ENCODE measurements at places on chromosomes 1 and 21.

- DNase-seq = peak; percentile 8
These were observed 185.2 kb downstream of the FAF1 start for GRCh38 chr1:50774759-50775351.

GRCh38 chr1:14715802-14716201 is 117.3 kb downstream of the KAZN start:
- DNase-seq = no peak

GRCh38 chr1:233641029-233641428 is 27.1 kb downstream of the KCNK1 start:
- no peak for DNase-seq

DNA sequence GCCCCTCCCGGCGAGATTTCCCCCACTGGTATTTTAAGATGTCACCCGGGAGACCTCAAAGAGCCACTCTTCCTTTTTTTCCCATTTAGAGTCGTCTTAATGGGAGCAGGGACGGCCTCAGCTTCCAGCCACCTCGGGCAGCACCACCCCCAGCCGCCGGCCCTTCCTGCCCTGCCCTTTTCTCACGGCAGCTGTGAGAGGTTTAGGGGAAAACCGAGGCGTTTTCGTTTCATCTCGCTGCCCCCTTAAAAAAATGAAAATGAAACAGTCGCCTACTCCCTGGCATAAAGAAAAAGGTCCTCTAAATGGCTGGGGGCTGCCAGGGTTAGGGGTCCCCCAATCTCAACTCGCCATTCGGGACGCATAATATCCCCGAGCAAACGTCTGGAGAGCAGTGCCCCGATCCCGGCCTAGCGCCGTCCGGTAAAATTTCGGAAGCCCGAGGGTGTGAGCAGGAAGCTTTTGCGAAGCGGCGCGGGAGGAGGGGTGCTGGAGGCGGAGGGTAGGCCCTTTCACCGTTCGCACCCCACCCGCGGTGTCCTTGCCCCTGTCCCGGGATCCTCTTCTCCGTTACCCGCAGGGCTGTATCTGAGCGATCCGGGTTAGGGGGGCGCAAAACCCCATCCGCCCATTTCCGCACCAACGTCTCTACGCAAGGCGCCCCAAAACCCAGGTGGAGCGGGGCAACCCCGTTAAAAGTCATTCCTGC is 1.2 kb downstream of the RUNX3 start:
- DNase-seq = peak; percentile 77

- DNase-seq = no peak
These were observed 587.1 kb downstream of the LMO4 start for GRCh38 chr1:87915771-87916170.

- peak; percentile 77 for DNase-seq
These were observed 42.5 kb upstream of the TMEM125 start for GRCh38 chr1:43227143-43227764.

DNA sequence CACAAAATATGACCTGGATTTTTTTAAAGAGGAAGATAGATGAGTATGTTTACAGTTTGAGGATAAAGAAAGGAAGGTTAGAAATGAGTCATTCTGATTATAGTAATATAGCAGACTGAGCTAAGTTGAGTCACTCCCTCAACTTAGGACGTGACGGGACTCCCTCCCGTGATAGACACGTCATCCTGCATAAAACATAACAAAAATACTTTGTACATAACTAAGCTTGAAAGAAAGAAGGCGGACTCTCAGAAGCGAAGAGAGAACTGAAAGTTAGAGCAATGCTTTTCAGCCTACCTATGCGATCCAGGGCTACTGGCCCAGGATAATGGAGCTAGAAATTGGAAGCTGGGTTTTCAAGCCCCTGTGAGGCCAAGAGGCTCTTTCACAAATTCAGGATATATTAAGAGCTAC is 53.0 kb upstream of the DESI2 start:
- no peak for DNase-seq

DNA sequence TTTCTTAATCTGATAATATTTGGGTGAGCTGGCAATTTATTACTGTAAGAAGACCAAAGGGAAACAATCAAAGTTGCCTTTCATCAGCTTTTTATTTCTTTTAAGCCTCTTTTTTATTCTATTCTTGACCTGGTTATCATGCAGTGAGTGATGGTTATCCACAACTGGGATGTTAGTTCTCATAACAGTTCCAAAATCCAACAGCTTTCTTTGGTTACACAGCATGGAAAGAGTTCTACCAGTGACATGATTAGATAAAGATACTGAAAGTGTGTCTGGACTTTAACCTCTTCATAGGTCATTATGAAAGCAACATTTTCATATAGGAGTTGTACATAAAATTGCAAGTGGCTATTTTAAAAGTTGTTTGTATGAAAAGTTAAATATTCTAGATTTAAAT is 163.0 kb downstream of the SYT2 start:
- no peak for DNase-seq

GRCh38 chr21:42237577-42237976 is 18.6 kb downstream of the ABCG1 start:
- DNase-seq = peak; percentile 31

DNA sequence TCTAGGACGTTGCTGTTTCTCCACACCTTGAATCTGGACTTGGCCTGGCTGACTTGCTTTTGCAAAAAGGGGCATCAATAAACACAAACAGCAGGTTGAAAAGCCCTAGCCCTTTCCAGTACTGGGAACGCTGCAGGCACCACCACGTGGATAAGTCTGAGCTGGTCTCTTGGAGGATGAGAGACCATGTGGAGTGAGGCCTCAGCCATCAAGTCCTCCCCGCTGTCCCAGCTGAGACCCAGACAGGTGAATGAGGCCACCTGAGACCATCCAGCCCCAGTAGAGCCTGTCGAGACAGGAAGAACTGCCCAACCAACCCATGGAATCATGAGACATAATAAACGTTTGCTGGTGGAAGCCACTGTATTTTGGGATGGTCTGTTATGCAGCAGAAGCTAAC is 688.7 kb downstream of the PTPRU start:
- DNase-seq = no peak

DNA sequence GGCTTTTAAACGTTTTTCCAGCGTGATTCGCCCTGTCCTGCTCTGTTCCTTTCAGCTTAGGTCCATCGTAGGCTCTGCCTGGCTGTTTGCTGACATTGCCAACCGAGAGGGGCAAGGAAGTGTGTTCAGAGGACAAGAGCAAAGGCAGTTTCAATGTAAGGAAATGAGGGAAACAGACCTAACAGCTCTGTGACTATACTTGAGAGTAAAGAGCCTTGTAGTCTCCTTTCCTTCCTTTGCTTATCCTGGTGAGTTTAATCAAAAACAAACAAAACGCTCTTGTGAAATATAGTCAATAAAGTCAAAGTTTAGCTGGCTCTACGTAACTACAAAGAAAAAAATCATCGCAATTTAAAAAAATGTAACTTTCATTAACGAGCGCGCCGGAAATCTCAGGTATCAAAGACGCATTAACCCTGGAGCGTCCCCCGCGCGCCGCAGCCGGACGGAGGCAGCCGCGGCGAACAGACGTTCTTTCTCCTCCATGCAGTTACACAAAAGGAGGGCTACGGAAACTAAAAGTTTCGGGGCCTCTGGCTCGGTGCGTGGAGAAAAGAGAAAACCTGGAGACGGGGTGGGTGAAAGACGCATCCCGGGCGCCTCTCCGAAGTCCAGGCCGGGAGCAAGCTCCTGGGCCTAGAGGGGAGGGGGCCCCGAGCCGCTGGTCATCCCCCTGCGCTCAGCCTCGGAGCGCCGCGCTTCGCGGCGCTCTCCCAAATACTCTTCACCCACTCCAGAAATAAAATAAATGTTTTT is 617 bp upstream of the ADGRL2 start:
- DNase-seq = no peak

- no peak for DNase-seq
These were observed 96.8 kb downstream of the TNR start for GRCh38 chr1:175646439-175647209.

GRCh38 chr1:108016451-108016920 is 51.5 kb upstream of the VAV3 start:
- DNase-seq = no peak

GRCh38 chr1:207510444-207510843 is 14.5 kb downstream of the CR1 start:
- no peak for DNase-seq

DNA sequence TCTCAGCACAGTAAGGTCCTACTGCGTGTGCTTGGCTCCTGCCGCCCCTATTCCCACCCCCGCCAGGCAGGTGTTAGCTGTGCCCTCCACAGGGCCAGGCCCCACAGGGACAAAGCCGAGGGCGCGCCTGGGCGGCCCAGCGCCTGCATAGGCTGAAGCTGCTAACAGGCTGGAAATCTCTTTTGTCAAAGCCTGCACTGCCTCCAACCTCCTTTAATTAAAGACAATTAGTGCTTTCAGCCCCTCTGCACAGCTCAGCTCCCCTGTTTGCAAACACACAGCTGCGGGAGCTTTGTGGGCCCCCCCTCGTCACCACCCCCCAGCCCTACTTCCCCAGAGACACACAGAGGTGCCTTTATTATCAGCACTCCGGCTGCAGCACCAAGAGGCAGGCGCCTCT is 95.9 kb downstream of the EPHB2 start:
- DNase-seq = no peak

GRCh38 chr1:202158810-202159533 is 1.4 kb downstream of the PTPN7 start:
- DNase-seq = no peak

- peak; percentile 100 for DNase-seq
These were observed 247 bp upstream of the DOP1B start for GRCh38 chr21:36156339-36156814.

GRCh38 chr21:35119501-35120047 is 70.5 kb upstream of the RUNX1 start:
- no peak for DNase-seq

- DNase-seq = no peak
These were observed 40.7 kb downstream of the AGO3 start for GRCh38 chr1:35971601-35972000.

DNA sequence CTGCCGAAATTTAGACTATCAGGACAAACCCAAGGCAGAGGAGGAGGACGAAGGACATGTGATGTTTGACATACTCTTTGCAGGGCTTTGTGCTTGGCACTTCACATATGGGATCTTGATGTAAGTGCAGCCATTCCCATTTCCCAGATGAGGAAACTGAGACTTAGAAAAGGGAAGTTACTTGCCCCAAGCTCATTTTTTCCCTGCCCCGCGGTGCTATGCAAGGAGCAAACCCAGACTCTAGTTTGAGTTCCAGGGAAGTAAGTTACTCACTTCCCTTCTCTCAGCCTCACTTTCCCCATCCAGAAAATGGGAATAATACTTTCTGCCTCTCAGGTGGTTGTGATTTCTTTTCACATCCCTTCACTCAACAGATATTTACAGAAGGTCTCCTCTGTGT is 4.5 kb upstream of the FOXO6 start:
- DNase-seq = no peak

DNA sequence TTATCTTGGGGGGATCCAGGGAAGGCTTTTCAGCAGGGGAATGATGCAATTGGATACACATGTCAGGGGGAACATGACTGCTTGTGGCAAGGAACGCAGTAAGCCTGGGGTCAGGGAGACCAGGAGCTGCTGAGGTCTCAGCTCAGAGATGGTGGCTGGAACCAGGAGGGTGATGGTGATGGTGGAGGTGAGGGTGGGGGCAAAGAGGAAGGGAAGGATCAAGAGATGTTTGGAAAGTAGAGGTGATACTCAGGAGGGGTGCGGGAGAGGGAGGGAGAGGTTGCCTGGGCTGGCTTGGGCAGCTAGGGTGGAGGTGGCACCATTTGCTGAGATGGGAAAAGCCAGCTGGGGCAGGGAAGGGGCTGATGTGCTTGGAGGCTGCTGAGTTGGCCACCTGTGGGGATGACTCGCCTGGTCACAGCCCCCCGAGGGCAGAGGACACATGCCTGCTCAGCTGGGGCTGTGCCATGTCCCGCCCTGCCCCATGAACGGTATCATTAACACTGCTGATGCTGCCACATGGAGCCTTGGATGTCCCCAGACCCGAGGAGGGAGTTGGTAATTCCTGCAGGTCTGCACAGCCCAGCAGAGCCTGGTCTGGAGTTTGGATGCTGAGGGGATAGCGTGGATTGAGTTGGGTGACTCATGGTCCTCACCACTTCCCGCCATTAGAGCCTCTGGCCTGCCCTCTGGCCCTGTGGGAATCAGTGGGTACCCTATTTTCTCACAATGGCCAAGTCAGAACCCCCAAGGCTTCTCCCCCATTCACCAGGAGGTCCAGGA is 6.3 kb upstream of the PADI1 start:
- DNase-seq = no peak

GRCh38 chr1:96487394-96487793 is 234.2 kb upstream of the PTBP2 start:
- no peak for DNase-seq

DNA sequence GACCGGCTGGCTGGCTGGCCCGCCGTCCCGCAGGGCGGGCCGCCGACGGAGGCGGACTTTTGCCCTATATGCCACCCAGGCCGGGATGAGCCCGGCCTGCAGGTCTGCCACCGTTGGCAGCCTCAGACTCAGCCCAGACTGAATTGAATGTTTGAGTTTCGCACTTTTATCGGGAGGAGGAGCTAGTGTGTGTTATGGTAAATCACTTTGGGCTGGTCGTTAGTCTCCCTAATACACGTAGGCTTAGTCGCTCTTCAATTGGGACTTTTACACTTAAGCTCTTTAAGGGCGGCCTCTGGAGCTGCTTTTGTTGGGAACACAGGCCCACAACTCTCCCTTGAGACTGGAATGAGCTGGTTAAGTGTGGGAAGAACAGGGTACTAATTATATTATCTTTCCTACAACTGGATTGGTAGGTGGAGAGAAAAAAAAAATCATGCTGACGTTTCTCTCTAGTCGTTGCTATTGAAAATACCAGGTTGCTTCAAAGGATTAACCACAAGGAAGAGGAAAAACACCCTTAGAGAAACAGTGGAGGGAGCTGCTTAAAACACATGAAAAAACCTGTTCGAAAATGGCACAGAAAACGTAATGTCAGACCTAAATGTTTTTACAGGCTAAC is 1.4 kb upstream of the IRF2BP2 start:
- peak; percentile 70 for DNase-seq

GRCh38 chr1:86149591-86149990 is 7.0 kb downstream of the COL24A1 start:
- no peak for DNase-seq

DNA sequence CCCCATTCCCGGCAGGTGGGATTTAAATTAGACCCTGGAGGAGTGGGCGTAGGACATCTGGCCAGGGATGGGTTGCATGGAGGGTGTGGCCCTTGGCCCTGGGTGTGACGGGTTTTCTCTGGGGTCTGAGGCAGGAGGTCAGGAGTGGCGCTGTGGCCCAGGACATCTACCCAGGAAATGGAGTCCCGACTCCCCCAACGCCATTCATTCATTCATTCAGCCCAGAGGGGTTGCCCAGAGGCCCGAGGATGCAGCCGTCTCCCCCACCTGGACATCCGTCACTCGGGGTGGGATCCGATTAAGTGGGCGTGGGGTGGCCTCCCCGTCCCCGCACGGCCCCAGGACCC is 663 bp downstream of the ATP13A2 start:
- DNase-seq = no peak

DNA sequence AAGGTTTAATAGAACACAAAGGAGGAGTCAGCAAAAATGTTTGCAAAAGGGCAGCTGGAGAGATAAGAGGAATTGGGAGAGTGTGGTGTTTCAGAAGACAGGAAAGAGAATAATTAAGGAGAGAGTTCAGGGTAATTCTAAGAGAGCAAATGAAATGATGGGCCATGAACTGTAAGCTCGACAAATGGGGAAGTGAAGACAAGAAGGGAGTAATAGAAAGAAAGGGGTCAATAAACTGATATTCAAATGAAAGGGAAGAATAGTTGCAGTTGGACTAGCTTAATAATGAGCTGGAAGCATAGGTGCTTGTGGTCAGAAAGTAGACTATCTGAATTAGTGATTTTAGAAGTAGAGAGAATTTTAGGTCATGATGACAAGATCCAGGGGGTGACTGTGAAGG is 15.6 kb upstream of the RNF220 start:
- no peak for DNase-seq

- DNase-seq = peak; percentile 46
These were observed 16.3 kb downstream of the IER5 start for GRCh38 chr1:181104790-181105133.

Data from effector memory CD8-positive, alpha-beta T cell (primary cell).